SW480 (cell line): ENCODE measurements at places on chromosomes 12 and 14.

GRCh38 chr12:119749666-119750065 is 81.7 kb downstream of the PRKAB1 start:
- DNase-seq, result no peak

GRCh38 chr12:98696036-98696646 is 51.1 kb downstream of the APAF1 start:
- DNase-seq, result no peak

GRCh38 chr12:2693244-2693860 is 101.4 kb upstream of the FKBP4 start:
- DNase-seq, result no peak

GRCh38 chr14:52853522-52853854 is 62.1 kb upstream of the GNPNAT1 start:
- no peak for DNase-seq

DNA sequence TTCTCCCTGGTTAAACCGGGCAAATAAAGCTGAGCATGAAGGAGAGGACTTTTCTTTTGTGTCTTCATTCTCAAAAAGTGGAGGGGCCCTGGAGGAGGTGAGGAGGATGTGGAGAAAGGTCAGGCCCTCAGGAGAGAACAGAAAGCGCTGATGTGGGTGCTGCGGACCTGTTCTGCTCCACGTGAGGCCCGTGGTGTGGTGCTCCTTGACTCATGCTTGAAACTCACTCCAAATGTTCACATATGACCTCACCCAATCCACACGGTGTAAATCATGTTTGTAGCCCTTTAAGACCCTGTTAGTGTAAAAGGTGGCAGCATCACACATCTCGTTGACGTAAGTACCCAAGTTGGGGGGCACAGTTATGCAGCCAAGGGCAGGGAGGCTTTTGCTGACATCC is 126.2 kb downstream of the FOXN3 start:
- DNase-seq, result no peak

DNA sequence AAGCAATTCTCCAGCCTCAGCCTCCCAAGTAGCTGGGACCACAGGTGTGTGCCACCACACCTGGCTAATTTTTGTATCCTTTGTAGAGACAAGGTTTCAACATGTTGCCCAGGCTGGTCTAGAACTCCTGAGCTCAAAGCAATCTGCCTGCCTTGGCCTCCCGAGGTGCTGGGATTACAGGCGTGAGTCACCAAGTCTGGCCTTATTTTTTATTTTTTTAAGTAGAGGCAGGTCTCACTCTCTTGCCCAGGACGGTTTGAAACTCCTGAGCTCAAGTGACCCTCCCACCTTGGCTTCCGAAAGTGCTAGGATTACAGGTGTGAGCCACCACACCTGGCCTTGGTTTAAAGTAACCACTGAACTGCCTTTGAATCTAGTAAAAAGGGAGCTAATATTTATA is 56.8 kb downstream of the SPPL3 start:
- no peak for DNase-seq

GRCh38 chr12:52907092-52907810 is 2.4 kb upstream of the KRT8 start:
- peak; percentile 84 for DNase-seq

DNA sequence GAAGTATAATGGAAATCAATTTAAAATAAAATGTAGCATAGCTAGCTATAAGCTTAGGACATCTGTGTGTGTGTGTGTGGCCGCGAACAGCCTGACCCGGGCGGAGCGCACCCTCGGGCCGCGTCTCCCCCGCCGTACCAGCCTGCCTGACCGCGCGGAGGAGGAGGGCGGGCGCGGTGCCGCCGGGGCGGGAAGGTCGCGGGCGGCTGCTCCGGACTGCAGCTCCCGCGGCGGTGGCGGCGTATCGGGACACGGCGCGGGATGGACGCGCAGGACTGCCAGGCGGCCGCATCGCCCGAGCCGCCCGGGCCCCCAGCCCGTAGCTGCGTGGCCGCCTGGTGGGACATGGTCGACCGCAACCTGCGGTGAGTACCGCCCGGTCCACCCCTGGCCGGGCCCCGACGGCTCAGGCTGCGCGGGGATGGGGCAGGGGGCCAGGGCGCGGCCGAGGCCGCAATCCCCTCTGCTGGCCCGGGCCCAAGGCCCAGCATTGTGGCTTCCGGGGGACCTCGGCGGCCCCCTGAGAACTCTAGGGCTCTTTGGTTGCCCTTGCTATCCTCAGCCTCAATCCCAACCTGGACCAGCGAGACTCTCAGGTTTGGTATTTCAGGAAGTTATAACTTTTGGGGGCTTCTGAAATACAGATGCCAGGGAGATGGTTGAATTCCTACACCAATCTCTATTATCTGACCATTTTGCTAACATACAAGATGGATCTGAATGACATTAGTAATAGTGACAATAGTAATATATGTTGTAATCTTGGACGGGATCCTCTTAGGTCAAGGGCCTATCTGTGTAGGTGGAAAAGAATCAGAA is at the start of gene ABHD12B:
Gene ABHD12B (plus strand): TSS at position 140 of the 819 bp plus-strand sequence. CDS start 122 bp downstream, at position 262.
- DNase-seq, result no peak

DNA sequence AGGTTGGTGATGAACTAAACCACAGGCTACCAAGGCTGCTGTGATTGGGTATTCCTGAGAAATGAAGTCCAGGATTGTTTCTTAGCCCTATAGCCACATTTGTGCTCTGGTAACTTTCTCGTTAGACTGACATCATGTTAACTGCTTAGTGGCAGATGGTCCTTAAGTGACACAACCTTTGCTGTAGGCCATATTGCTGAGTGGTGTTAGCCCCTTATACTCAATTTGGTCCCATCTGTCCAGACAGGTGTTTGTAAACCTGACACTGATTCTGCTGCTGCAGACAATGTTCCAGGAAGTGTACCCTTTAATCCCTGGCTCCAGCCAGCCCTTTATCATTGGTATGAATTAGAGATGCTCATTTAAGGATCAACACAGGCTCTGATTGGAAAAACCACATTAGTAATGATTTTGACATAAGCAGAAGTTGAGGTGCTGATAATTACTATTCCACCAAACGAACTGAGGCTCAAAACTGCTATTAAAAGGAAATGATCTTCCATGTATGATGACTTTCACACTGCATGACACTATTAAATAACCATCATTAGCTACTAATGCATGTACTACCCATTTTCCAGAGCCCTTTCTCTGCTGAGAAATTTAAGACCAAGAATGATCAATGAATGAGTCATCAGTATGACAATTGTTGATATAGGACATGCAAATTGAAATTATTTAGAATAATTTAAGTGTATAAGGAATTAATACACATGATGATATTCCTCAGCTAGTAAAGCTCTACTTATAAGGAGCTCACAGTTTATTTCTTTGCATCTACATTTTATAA is 3.6 kb upstream of the SSTR1 start:
- no peak for DNase-seq

- no peak for DNase-seq
These were observed 1.0 kb upstream of the RDH16 start for GRCh38 chr12:56958422-56958821.

DNA sequence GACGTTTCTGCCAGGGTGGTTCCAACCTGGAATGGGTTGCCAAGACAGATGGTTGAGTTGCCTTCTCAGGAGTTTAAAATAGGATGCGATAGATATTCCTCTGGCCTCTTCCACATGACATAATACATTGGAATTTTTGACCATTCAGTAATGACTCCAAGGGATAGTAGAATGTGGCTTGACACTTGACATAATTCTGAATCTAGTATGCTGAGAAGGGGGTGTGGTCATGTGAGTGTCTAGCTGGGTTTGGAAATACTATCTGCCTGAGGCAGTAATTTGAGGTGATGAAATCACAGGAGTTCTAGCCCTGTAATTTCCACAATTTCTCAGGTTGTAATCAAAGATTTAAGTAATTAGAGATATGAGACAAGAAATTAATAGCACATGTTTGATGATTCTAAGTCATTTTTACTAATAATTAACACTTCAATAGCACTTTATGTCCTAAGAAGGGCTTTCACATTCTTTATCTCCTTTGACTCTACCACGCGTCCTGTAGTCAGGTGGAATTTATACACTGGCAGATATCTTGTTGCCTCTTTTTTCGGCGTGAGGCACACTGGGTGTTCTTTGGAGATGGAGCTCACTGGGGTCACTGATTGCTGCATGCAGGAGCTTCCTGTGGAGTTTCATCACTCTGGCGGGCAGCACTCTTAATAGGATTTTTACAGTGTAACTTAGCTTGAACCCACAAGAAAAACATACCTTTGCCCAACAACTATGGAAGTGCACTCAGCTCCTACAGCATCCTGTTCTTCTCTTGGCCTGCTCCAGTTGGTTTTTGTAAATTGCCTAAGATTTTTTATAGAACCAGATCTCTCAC is 3.2 kb upstream of the AMIGO2 start:
- peak; percentile 60 for DNase-seq

DNA sequence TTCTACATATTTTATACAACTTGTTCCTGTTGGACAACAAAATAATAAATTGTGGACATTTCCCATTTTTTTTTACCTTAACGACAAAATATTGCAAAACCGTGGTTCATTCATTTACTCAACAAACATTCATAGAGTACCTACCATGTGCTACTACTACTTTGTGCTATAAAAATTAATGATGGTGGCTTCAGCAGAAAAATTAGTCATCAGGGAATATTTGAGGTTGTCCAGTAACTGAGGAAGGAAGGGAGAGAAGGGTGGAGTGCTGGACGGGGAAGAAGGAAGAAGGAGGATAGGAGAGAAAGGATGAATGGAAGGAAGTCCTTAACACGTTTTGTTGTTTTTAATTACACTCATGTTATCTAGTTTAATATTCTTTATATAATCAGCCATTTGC is 53.7 kb downstream of the PPFIBP1 start:
- DNase-seq, result no peak

GRCh38 chr14:68309616-68310015 is 483.3 kb downstream of the ZFP36L1 start:
- DNase-seq, result no peak

DNA sequence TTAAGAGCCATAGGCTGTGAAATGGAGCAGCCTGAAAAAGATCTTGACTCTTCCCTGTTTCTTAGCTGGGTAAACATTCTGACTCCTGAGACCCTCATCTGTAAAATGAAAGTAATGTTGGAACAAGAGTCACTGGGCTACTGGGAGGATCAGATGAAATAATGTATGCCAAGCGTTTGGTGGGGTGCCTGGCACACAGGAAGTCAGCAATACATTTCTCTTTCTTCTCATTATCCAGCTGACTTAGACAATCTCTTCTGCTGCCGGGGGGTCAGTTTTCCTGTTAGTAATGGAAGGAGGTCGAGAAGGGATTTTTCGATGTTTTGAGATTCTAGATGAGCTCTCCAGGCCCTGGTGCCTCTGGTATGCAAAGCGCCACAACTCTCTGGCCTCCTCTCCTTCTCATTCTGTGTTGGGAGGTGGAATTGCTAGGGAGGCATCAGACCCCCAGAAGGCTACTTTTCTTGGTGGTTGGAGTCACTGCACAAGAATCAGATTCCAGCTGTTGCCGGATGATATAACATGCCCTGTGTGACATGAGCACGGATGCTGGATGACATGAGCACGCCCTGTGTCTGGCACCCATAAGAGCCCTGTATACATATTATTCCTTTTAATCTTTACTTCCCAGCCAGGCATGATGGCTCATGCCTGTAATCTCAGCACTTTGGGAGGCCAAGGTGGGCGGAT is 4.3 kb downstream of the OASL start:
- no peak for DNase-seq

DNA sequence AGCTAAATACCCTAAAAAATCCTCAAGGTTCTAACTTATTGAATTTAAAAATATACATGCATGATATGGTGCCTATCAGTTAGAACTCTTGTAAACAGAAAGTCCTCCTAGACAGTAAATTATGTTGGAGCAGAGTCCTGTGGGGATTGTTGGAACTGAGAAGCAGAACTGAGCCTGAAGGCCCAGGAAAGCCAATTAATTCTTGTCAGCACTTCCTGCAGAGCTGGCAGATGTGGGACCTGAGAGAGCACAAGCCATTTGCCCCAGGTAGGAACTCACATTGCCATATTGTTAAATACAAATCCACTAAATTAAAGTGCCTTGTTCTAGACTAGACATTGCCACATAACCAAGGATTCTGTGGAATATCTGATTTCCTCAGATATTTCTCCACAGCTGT is 117.1 kb downstream of the RTN1 start:
- DNase-seq, result no peak

GRCh38 chr14:85607651-85608081 is 77.7 kb downstream of the FLRT2 start:
- no peak for DNase-seq

- DNase-seq, result no peak
These were observed 1.4 kb downstream of the HSP90AA1 start for GRCh38 chr14:102085488-102085887.

DNA sequence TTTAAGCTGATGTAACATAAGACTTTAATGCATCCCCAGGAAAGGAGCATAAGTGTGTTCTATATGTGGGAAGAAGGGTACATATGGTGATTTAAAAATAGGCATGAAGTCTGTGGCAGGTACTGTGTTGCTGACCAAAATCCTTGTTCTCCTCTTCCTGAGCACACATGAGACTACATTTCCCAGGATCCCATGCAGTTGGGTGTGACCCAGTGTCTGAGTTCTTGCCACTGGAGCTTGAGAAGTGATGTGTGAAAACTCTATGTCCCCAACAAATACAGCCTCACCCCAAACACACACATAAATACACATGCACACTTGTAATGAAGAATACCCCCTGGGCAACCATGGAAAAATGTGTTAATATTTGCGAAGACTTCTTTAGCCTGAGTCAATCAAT is 8.5 kb upstream of the SMIM10L1 start:
- no peak for DNase-seq

DNA sequence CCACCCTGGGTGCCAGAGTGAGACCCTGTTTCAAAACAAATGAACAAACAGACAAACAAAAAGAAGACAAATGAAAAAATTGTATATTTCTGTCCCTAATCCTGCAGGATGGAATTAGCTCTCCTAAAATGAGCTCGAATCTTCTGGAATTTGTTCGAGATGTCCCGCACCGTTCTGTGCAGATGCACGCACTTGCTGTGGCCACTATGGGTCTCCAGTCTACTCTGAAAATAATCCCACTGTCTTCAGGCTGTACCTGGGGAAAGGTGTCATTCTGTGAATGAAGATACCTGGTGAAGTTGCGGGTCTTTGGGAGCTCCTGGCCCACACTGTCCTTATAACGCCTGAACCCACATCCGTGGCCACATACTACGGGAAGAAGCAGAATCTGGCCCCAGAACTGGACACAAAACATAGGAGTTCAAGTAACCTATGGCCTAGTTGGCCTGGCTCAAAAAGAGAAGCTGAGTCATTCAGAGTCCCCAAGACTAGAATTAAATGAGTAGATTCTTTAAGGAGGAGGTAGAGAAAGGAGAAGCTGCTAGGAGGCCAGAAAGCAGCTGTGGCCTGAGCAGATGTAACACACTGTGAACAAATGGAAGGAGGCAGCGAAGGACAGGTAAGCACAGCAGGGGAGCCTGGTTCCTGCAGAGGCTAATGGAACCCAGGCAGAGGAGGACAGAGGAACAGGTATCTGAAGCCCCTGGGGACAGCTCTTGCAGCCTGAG is 108.6 kb downstream of the FOXN3 start:
- DNase-seq, result no peak

- DNase-seq, result no peak
These were observed 12.2 kb downstream of the SLC7A7 start for GRCh38 chr14:22802860-22803686.

DNA sequence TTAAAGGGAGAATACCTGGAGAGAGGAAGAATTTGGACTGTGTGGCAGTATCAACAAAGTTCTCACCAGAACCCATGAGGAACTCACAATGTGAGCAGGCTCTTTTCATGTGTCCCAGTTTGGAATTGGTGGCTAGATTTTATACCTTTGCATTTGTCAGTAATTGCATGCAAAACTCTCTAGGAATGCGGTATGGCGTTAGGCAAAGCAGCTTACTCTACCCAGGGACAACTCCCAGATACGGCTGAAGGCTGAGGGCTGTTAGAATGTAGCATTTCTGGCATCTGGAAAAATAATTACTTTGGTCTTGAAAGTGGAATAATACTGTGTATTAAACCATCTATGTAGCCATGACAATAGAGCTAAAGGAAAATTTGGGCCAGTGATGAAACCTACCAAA is 635.5 kb downstream of the SLC16A7 start:
- no peak for DNase-seq
